Upper lobe of right lung (tissue), 1 donor: ENCODE measurements at places on chromosomes 7 and 10.

GRCh38 chr7:94633687-94634086 is 22.2 kb downstream of the SGCE start:
- no peak for DNase-seq

- no peak for DNase-seq
Observed at GRCh38 chr7:95777269-95777668, 4.9 kb downstream of the DYNC1I1 start.

GRCh38 chr10:75632805-75633462 is 201.5 kb downstream of the LRMDA start:
- DNase-seq: no peak

DNA sequence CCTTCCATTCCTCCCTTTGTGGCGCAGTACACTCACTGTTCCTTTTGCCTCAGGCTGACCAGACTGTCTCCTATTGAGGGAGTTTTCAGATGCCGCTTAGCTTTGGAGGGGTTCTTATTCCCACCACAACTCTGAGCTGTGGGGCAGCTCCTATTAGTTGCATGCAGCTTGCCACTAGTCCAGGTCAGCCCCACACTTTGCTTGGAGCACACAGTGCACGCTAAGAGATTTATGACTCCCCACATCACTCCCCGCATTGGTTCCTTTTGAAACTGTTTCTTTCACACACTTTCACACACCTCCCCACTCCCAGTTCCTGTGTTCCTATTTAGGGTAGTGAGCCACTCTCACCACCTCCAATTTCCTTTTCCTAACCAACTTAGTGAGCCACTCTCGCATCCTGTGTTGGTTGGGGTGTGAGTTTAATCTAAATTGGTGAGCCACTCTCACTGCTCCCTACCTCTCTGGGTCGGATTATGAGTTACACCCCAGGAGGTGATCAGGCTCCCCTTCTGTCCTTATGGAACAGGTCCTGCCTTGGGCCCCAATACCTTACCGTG is 10.4 kb upstream of the ZNF485 start:
- DNase-seq: no peak

DNA sequence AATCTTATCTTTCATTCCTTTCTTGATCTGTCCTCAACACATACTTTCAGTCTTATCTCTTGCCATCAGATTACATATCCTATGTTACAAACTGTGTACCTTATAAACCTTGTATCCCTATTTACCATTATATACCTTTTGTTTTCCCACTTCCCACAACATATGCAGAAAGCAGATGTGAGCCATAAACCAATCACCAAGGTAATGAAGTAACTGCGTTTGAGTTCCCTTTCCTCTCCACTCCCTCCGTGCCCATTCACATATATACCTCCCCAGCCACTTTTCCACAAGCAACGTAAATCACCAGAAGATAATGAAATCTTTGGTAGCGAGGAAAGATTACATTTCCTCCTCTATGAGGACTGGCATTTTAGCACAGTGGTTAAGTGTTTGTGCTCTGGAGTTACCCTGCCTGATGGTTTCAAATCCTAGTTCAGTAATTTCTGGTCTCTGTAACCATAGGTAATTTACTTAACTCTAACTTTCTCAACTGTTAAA is 55.5 kb upstream of the PHF14 start:
- DNase-seq: no peak

DNA sequence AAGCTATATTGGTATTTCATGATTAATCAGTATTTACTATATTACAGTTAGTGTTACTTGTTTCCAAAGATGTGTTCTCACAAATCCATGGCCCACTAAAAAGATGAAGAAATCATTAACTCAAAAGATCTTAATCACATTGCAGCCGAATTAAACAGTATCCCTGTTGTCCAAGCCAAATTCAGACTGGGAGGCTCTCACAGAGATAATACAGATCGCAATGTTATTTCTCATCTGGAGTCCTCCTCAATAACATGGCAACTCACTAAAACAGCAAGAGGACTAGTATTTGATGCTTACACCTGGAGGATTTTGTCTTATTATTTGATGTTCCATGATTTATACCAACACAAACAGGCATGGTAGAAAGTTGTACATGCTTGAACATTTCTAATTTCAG is 23.4 kb downstream of the CYP51A1 start:
- DNase-seq: no peak

DNA sequence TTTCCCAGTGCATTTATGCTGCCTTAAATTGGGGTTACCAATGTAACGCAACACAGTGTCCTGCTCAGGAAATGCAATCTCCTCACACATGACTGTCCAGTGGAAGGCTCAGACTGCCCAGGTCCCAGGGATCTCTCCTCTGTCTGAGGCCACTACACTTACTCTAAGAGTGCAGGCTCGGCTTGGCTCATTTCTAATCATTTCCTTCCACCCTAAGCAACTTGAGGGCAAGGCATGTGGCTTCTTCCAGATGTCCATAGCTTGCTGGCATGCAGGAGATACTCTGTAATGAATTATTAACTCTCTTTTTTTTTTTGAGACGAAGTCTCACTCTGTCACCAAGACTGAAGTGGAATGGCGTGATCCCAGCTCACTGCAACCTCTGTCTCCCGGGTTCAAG is 23.7 kb downstream of the PLAC9 start:
- DNase-seq: no peak

- DNase-seq: no peak
Observed at GRCh38 chr7:79732535-79732934, 279.1 kb upstream of the MAGI2 start.

DNA sequence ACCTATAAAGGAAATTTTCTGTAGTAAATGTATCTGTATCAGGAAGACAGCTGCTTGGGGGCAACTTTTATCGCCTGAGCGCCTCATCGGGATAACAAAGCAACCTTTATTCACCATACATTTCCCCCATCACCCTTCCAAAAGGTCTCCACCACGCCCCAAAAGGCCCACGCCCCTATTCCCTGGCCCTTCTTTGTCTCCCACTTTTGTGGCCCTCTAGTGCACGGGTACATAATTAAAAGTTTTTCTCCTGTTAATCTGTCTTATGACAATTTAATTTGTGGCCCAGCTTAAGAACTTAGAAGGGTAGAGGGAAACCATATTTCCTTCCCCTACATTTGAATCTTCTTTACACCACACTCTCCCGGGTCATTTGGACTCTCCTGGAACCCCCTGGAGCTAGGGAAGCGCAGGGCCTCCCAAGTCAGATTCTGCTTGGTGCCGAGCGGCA is 625 bp downstream of the RP9 start:
- DNase-seq: no peak

DNA sequence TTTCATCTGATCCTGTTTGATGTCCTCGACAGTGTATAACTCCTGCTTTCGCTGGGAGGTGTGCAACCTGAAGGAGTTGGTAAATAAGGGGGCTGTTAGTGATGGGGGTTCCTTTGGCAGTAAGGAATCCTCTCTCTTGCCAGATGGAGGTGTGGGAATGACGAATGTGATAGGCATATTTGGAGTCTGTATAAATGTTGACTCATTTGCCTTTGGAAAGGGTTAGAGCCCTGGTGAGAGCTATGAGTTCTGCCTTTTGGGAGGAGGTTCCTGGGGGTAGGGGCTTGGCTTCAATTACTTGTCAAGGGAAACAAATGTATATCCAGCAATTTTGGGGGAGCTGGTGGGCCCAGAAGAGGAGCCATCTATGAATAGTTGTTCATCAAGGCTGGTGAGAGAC is 11.4 kb upstream of the CHST3 start:
- DNase-seq: no peak

DNA sequence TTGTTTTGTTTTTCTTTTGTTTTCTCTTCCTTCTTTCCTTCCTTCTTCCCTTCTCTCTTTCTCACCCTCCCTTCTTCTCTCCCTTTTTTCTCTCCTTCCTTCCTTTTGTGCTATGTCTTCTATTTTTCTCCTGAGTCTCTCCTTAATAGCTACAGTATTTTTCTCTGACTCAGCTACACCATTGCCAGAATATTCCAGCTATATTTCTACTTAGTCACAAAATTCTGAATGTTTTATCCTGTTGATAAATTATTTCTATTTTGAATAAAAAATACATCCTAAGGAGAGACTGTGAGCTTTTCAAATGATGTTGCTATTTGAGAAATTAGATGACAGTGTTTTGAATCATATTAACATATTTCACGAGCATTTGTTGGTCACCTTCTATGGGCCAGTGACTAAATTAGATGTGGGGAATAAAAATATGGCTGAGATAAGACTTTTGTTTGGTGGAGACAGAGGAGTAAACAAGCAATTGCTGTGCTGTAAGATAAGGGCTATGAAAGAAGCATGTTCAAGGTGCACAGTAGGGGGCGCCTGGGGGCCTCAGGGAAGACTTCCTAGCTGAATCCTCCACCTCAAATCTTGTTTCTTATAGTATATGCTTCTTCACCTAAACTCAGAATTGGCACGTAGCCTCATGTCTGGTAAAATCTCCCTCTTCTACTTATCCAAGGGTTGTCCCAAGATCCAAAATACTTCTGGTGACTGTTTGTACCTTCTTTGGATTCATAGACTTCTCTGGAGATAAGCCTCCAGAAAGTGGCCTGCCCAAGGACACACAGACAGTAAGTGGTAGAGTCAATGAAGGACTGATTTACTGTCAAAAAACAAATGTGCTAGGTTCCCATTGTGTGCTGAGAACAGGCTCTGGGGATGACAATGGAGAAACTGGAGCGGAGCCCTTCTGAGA is 115.5 kb upstream of the CREB5 start:
- DNase-seq: no peak

- peak; percentile 83 for DNase-seq
Observed at GRCh38 chr7:43108255-43109011, 4.0 kb upstream of the HECW1 start.

- no peak for DNase-seq
Observed at GRCh38 chr10:33265621-33266020, 68.8 kb downstream of the NRP1 start.
